ENCODE measurements at places on chromosomes 5 and 9.

DNA sequence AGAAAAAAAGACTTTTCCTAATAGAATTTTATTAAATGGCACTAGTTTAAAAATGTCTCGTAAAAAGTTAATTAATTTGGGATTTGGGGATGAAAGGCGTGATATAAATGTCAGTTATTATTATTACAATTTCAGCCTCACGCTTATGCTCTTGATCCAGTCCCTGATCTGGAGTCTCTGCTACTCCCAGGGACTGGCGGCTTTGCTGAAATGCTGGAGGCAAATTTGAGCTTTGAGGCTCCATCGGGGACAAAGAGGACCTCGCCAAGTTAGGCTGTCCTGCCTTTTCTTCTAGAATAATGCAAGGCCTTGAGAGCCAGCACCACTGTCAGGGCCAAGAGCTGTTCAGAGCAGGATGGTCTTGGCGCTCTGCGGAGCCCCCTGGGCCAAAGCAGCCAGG is 69.7 kb downstream of the ZNF618 start:
- DNase-seq: no peak

GRCh38 chr5:163645421-163646416 is 140.3 kb downstream of the MAT2B start:
- DNase-seq: no peak

DNA sequence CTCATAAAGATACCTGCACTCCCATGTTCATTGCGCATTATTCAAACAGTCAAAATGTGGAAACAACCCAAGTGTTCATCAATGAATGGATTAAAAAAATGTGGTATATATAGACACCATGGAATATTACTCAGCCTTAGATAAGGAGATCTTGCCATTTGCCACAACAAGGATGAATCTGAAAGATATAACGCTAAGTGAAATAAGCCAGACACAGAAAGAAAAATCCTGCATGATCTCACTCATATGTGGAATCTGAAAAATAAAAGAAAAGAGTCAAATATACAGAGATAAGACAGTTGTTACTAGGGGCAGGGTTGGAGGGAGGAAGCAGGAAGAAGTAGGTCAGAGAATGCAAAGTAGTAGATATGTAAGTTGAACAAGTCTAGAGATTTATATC is 17.6 kb upstream of the SLIT3 start:
- no peak for DNase-seq

GRCh38 chr9:5395428-5395827 is 42.3 kb downstream of the PLGRKT start:
- no peak for DNase-seq

DNA sequence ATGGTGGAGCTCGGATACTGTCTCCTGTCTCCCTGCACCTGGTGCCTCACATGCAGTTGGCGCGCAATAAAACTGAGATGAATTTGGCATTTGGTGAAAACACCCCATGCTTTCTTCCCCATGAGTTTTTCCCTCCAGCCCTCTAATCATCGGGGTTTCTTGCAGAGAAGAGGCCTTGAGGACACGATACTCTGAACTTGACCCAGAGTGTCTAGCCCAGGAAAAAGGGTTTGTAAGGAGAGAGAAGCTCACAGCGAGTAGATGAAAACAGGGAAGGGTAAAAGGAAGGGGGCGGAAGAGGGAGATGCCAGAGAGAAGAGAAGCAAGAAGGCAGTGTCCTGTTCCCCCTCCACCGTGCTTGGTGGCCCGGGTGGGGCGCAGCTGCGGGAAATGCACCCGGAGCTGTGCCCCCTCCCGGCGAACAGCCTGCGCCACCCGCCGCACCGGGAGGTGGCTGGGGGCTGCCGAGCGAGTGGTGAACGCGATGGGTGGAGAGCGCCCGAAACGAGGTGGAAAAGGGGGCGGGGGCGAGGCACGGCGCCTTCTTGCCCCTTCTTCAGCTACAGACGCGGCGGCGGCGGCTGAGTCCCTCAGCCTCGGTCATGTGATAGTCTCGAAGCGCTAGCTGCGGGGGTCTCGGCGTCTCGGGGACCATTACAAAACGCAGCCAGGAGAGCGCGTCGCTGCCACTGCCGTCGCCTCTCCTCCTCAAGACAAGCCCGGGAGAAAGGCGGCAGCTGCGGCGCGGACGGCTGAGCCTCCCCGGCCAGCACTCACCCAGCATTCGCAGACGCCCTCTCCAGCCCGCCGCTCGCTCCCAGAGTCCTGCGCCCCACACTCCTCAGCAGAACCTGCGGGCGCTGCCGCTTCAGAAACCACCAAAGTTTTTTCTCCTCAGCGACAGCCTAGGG is 1.1 kb upstream of the FOXB2 start:
- no peak for DNase-seq

DNA sequence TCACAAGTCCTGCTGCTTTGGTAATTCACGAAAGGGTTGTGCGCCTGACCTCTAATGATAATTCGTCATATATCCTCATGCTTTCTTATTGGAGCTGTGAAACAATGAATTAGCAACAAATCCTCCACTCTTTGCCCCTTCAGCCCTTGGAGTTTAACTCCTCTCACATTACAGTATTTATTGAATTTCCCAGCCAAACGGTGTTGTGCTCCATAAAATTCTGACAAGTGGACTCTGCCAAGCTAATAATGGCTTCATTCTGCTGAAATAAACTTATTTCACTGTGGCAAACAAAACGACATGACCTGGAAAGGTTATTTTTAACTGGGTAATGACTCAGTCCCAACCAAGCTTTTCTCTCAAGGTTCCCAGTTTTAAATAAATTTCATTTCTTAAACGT is 984.4 kb upstream of the DMAC1 start:
- DNase-seq: no peak

- peak; percentile 57 for DNase-seq
Measured at GRCh38 chr5:112146323-112147226, 272.5 kb downstream of the EPB41L4A start.

- DNase-seq: no peak
Measured at GRCh38 chr5:127153031-127153430, 79.7 kb upstream of the C5orf63 start.

DNA sequence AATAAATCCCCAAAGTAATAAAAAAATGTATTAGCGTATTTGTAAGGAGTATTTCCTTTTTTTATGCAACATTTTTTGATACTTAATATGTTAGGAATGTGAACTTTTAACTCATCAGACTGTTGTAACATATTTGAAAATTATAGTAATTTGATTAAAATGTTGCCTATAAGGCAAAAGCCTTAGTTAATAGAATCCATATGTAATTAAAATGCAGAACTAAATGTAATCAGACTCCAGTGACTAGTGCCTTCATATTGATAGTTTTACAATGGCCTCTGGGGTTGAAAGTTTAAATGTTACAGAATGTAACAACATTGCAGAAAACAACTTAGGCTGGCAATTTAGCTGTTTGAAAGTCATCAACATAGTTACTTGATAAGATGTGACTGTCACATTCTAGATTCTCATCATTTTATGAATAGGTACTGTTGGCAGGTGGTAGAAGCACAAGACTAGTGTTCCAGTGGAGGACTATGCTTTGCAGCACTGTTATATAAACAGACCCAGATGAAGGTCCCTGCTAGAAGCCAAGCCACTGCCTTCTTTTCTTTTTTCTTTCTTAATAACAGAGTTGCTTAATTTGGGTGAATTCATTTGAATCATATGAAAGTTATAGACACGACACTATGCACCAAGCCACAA is 382.9 kb downstream of the CCDC171 start:
- no peak for DNase-seq

- DNase-seq: no peak
Measured at GRCh38 chr9:18891946-18892670, 140.9 kb downstream of the SAXO1 start.

GRCh38 chr5:154972476-154973080 is 31.7 kb downstream of the MRPL22 start:
- DNase-seq: no peak

- DNase-seq: no peak
Measured at GRCh38 chr5:127210042-127210441, 80.6 kb upstream of the MEGF10 start.

GRCh38 chr5:125175348-125176004 is 429.0 kb upstream of the ZNF608 start:
- DNase-seq: no peak

- DNase-seq: no peak
Measured at GRCh38 chr9:87201351-87201751, 254.0 kb upstream of the GAS1 start.

DNA sequence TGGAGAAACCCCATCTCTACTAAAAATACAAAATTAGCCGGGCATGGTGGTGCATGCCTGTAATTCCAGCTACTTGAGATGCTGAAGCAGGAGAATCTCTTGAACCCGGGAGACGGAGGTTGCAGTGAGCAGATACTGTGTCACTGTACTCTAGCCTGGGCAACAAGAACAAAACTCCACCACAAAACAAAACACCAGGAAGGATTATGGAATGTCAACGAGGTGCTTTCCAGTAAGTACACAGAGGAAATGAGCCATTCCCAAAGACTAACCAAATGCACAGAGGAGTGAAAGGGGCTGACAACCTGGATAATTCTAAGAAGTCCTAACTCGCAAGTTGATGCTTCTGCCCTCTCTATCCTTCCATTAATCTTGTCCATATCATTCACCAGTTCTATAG is 126.1 kb upstream of the RETREG1 start:
- no peak for DNase-seq

DNA sequence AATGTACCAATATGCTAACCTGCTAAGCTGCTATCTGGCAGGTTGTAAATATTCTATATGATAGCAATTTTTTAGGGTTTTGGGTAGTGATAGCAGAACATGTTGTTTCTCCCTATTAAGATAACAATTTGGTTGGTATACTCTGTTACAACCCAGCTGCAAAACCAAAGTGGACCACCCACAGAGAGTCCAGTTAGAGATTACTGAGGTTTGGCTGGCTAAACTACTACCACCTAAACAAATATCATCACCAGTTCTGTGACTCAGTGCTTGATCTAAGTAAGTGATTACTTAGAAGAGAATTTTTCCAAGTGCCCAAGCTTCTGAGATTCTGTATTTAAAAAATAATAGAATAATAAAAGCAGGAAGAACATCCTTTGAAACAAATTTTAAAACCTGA is 72.3 kb downstream of the XRCC4 start:
- no peak for DNase-seq

- DNase-seq: no peak
Measured at GRCh38 chr5:98750693-98751092, 22.8 kb upstream of the RGMB start.

GRCh38 chr5:53333160-53333559 is 147.3 kb upstream of the FST start:
- no peak for DNase-seq

- DNase-seq: no peak
Measured at GRCh38 chr9:69122549-69123141, 51.4 kb upstream of the TJP2 start.

GRCh38 chr5:76723266-76723665 is 7.3 kb downstream of the F2R start:
- no peak for DNase-seq

DNA sequence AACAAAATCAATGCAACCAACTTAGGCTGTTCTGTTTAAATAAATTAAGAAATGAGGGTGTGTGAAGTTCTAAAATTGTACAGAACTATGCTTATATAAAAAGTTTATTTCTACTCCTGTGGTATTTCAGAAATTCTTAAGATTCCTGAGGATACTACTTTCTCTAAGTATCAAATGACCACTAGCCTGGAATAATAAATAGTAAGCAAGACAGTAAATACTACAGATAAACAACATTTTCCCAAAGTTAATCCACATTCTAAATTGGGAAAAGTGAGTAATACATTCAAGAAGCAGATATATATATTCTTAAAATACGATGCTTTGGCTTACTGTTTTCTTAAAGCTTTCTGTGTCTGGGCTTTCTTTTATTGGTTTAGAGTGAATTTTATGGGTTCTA is 29.5 kb downstream of the CCNH start:
- DNase-seq: no peak

DNA sequence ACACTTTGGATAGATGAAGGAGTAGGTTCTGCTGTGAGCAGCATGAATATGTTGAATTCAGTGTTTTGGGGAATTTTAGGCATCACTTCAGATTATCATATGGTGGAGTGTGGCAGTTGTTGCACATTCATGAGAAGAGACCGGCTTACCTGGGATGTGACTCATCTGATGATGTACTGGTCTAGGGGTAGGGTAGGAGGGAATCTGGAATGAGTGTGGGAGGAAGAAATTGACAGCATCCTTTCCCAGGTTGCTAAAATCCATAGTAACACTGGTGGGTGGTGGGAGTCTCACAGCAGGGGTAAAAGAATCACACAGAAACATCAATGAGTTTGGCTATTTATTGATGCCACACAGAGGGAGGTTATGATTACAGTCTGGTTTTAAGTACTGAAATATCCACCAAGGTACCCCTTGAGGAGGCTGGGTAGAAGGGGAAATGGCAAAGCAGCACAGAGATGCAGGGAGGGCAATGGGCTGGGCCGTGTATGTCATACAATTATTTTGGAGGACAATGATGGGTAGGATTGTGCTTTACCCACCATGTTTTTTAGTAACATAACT is 82.5 kb downstream of the TARS1 start:
- no peak for DNase-seq

DNA sequence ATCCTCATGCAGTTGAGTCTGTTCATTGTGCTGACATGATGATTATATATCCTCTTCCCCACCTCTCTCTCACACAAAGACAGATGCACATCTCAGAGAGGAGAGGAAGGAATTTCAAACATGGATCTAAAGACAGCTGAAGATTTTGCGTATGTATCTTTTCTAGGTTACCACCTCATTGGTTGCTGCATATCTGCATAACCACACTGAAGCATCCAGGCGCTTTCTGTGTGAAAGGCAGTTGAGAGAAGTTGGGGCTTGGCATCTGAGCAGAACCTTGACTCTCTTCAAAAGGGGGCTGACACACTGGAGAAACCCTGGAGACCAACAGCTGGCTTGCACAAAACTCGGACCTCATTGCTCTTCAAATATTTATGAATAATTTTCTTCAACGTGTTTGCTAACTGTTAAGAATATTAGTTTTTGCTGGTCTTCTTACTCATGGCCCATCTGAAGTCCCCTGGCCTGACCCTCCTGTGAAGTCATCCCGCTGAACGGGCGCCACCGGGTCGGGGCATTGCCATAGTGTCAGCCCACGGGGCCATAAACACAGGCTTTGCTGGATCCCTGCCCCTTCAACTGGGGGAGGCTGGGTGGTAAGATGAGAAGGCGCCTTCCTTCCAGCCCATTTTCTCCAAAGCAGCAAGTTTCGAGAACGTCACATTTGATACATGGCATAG is 593.2 kb upstream of the CLINT1 start:
- DNase-seq: no peak

DNA sequence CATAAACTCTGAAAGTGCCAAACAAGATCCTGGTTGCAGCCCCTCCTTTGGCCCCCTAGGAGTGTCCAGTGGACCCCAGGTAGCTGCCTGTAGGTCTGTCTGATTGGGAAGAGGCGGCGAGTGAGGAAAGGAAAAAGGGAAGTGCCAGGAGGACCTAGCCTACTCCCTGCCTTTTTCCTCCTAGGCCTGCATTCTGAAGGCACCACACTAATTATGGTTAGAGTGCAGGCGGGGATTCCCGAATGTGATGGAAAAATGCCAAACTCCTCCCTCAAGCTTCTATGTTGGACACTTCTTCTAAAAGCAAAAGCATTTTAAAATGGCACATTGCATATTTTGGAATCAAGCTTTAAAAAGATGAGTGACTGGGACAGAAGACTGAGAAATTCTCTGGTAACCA is 83.2 kb upstream of the SMIM15 start:
- no peak for DNase-seq

- DNase-seq: no peak
Measured at GRCh38 chr5:3139499-3139931, 388.0 kb upstream of the IRX2 start.

All from germinal center (tissue), 1 donor.